ENCODE measurements at places on chromosomes 4 and X.

- DNase-seq, result peak; percentile 12
Measured at GRCh38 chrX:120781403-120781802, 94.3 kb downstream of the CT47B1 start.

GRCh38 chr4:26772096-26772873, 88.4 kb upstream of the STIM2 start:
- DNase-seq, result no peak

DNA sequence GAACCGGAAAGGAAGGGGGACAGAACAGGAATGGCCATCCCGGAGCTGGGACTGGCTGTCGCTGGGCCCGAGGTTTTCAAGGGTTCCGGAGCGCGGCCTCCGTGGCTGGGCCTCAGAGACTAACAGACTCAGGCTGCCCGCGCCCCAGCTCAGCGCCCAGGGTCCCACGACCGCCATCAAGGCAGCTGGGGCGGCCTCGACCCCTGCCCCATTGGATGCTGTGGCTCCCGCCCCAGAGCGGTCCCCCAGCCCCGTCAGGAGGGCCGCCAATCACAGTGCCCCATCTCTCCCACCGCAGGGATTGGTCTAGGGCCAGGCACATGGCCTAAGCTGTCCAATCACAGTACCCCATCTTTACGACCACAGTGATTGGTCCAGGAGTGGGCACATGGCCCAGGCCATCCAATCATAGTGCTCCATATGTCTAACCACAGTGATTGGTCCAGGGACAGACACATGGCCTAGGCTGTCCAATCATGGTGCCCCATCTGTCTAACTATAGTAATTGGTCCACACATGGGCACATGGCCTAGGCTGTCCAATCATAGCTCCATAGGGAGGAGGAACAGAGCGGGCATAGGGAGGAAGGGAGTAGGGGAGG, 105.3 kb upstream of the NKX1-1 start:
- no peak for DNase-seq

- DNase-seq, result peak; percentile 36
Measured at GRCh38 chr4:73978886-73979285, 2.9 kb downstream of the PF4 start.

DNA sequence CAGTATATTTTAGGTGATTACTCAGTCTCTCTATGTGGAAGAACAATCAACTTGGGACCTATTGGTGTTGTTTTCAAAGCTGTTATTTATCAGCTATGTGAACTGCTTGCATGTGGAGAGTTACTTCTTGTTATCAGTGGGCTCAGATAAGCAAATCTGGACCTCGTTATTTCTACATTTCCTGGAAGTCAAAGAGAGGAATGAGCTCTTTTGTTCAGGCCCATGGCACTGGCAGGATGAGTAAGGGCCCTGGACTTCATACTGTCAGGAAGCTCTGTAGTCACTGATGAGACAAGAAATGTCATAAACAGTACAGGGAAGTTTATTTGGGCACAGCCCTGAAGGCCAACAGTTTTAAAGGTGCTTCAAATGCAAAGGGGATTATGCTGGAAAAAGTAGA, 760.6 kb upstream of the EPHA5 start:
- DNase-seq, result no peak

GRCh38 chr4:5781691-5782090, 70.7 kb downstream of the EVC start:
- no peak for DNase-seq

- peak; percentile 38 for DNase-seq
Measured at GRCh38 chrX:137166591-137166990, 132.8 kb upstream of the GPR101 start.
